BJ (cell line): ENCODE measurements at places on chromosomes 1 and 21.
A peak's percentile ranks its signal among the peaks of the same experiment; 100 is the strongest.

DNA sequence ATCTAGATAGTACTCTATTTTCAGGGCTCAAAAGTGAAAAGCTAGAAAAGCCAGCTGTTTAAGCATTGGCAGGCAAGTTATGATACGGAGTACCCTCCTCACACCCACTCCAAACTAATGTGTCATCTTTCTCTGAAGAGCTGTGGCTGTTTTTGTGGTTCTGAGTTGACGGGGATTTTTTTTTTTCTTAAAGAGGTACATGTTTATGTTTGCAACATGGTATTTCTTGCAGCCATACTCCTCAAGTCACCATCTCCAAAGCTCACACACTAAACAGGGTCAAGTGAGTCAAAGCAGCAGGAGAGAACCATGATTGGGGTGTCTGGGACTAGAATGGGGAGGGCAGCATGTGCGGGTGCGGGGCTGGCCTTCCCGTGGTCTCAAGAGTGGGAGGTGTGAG is 347.2 kb downstream of the DISC1 start:
- DNase-seq: no peak

DNA sequence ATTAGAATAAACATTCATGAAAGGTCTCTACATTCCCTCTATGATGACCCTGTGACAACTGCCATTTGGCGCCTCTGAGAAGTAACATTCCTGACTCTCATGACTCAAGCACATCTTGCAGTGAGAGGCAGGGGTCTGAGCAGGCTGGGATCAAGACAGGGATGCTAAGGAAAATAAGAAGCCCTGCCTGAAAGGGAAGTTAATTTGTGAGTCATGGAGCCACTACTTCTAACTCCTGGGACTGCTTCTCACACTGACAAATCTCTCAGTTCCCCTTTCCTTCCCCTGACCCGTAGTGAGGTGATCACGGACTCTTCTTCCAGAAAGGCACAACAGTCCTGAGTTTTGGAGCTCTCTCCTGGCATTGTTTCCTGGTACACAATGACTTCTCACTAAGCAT is 231.9 kb downstream of the TNR start:
- no peak for DNase-seq

DNA sequence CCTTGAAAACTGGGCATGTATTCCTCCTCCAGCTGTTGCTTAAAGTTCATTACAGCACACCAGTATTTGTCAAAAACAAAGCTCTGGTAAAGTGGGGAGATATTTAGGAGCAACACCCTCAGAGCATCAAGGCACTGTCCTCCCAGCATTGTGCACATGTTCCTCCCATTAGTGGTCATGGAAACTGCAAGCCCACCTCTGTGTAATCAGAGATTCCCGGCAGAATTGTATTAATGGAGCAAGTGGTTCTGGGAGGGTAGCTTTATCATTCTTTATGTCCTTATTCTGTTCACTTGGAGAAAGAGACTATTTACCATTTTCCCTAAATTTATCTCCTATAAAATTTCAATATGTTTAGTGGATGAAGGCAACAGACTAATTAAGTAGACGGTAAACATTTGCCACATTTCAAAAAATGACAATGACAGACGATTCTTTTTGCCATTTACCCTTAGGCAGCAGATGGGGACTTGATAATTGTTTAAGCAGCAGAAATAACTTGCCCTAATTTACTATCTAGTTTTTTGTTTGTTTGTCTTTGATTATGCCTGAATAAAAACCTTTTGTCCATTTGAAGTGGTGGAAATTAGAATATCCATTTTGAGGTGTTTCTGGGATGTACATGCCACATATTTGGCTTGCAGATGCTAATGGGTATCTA is 289.6 kb upstream of the ST6GALNAC5 start:
- no peak for DNase-seq

DNA sequence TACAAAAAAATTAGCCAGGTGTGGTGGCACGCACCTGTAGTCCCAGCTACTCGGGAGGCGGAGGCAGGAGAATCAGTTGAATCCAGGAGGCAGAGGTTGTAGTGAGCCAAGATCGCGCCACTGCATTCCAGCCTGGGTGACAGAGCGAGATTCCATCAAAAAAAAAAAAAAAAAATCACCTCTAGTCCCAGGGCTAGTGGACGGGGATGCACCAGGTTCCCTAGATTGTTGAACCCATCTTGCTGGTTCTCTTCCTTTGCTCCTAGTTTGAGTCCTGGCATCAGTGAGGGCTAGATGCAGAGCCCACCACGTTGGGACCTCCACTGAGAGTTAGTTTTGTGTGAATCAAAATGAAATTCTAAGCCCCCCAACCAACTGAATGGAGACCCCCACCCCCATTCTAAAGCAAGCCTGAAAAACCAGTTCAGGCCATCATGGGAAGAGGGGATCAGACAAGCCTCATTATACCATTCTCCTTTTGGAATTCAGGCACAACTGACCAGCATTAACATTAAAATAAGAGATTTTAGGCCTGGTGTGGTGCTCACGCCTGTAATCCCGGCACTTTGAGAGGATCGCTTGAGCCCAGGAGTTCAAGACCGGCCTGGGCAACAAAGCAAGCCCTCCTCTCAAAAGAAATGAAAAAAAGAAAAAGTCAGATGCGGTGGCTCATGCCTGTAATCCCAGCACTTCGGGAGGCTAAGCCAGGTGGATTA is 17.9 kb upstream of the L1TD1 start:
- DNase-seq: no peak

- DNase-seq: no peak
Observed at GRCh38 chr1:71869326-71869725, 413.0 kb downstream of the NEGR1 start.

- DNase-seq: peak; percentile 57
Observed at GRCh38 chr1:243213045-243213787, 41.9 kb downstream of the CEP170 start.

DNA sequence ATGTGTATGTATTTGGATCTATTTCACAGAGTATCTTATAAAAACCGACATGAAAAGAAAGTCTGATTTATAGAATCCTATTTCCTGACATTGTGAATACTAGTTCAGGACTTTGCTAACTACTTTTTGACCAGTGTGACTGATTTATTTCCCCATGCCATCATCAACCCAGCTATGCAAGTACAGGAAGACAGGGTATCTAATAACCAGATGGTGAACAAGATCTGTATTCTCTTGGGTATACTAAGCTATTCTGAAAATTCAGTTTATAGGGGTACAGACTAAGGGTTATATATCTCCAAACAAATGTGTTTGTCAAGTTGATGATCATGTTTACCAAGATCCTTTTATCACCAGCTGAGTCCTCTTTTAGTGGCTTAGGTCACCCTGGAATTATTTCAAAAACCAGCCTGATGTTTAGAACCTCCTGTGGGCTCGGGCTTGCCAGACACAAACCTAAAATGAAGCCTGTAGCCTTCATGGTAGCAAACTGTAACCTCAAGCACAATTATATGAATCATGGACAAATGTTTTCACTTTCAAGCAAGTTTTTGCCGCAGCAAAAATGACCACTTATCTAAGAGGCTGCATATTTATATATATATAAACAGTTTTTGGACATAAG is 185.1 kb downstream of the FGGY start:
- DNase-seq: no peak

DNA sequence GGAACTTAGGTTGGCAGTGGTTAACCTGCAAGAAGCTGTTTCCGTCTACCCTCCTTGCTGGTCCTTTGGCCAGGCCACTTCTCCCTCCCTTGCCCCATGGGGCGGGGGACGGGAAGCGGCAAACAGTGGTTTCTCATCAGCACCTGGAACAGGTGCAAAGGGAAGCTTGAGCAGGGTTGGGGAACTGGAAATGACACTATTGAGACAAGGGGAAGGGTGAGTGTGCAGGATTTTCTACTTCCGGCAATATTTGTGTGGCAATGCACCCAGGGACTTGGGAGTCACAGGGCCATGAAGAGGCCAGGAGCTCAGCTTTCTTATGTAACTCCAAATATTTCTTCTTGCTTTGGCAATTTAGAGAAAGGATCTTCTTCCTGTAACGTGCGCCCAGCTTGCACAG is 29.0 kb upstream of the SARS1 start:
- no peak for DNase-seq

- DNase-seq: no peak
Observed at GRCh38 chr1:2294725-2295078, 66.6 kb downstream of the SKI start.

GRCh38 chr1:169809370-169810095 is 14.8 kb upstream of the METTL18 start:
- DNase-seq: no peak

DNA sequence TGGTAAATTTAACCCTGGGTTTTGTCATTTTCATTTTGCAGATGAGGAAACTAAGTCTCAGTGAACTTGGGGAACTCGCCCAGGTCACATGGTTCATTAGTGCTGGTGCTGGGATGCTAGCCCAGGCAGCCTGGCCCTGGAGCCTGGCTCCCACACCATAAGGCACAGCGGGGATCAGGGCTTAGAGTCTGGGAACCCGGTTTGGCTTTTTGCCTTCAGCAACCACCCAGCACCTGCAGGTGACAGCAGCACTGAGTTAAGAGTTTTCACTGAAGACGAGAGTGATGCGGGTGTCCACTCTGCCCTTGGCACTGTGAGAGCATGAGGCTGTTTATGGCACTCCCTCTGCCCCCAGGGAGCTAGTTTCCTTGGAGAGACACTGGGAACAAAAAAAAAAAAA is 18.4 kb upstream of the CD101 start:
- no peak for DNase-seq

GRCh38 chr1:165842671-165843129 is 15.3 kb downstream of the UCK2 start:
- DNase-seq: no peak

DNA sequence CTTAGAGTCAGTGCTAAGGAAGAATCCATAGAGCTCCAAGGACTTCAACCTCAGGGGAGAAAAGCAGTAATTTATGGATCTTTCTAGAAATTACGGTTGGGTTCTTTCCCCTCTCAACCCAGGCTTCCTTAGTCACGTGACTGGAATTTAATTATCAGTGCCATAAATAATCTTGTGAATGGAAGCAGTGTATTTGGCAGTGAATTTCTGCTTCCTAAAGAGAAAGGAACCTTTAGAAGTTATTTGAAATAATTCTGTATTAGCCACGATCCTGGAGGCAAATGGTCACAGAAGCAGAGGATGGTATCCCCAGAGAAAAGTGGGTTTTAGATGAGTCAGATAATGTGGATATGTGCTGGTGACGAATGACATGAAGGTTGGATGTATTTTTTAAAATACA is 89.6 kb downstream of the NFIA start:
- no peak for DNase-seq

DNA sequence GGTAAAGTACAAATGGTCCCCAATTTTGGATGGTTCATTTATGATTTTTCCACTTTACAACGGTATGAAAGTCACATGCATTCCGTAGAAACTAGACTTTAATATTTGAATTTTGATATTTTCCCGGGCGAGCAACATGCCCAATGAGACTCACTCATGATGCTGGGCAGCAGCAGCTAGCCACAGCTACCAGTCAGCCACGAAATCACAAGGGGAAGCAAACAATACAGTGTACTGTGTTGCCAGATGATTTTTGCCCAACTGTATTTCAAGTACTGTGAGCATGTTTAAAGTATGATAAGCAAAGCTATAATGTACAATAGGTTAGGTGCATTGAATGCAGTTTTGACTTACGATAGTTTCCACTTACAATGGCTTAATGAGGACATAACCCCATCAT is 266.8 kb downstream of the VAV3 start:
- DNase-seq: no peak

GRCh38 chr1:14439015-14439414 is 159.5 kb upstream of the KAZN start:
- DNase-seq: no peak

DNA sequence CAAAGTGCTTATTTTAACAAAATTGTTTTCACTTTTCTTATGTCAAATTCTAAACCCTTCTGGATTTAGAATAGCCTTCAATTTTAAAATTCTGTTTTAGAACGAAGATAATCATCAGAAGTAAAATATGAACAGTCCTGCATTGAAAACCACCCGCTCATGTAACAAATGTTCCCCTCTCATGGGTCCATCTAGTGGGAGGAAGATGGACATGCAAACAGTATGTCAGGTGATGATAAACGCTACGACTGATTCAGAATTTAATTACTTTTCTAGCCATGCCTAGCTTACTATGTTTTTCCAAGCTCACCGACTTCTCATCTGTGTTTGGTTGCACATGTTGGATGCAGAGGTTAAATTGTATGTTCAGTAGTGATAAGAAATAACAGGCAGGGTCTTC is 23.5 kb downstream of the SOD1 start:
- no peak for DNase-seq

- no peak for DNase-seq
Observed at GRCh38 chr1:167493372-167493771, 25.0 kb downstream of the CD247 start.

DNA sequence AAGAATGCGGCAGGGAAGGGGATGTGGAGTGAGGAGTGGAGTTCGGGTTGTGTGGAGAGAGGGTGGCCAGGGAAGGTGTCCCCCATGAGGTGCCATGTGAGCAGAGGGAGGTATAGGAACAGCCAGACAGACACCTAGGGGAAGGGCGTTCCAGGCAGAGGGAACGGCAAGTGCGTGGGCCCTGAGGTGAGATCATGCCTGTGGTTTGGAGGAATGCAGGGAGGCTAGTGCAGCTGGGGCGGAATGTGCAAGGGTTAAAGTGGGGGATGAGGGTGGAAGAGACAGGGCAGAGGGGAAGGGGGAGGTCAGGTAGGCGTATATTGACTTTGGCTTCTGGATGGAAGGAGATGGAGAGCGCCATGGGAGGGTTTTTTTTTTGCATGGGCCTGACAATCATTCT is 31.6 kb upstream of the PADI6 start:
- no peak for DNase-seq

- no peak for DNase-seq
Observed at GRCh38 chr1:97947695-97948094, 26.9 kb upstream of the DPYD start.
